ENCODE measurements at places on chromosomes 2 and 18.

- no peak for DNase-seq
Measured at GRCh38 chr2:147999126-147999525, 21.4 kb downstream of the ORC4 start.

GRCh38 chr18:68056936-68057335 is 540.4 kb upstream of the DSEL start:
- no peak for DNase-seq

- no peak for DNase-seq
Measured at GRCh38 chr18:74454279-74454751, 2.8 kb downstream of the DIPK1C start.

DNA sequence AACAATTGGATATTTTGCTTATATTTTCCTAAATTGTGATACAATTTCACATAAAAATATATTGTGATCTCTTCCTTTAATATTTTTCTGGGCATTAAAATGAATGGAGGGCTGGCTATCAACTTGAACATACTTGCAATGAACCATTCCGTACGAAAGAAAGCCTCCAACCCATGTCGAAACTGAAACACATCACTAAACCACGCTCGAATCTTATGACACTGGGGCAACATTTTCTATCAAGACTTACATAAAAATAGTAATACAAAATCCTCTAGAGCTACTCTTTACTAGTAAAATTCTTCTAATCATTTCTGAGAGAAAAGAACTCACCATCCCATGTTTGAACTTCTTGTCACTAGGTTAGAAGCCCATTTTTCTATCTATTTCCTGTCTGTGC is 132.8 kb upstream of the DOK6 start:
- DNase-seq = no peak

DNA sequence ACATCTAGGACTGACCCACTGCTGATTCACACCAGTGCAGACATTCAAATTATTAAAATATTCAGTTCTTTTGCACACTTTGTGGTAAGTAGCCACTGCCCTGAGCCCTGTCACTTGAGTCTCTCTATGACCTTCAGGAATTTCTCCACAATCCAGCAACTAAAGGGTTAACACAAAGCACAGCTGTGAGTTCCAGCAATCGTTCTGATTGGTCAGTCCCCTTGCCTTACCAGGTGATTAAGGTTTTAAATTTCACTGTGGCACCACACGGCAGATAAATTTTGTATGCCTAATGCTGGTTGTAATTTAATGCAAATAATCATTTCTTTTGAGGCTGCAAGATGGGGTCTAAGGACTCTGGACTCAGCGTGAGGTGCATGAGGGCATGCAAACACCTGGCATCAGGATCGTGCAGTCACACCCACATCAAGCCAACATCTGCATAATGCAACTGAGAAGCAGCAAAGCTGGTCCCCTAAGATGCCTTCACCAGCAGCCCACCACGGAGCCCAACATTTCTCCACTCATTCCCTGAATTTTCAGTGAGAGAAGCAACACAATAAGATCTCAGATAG is 36.6 kb downstream of the SLC14A1 start:
- no peak for DNase-seq

- DNase-seq = peak; percentile 56
Measured at GRCh38 chr2:201260302-201260800, at the start of gene CASP8. CASP8 (plus strand) TSS chr2:201260536; CDS start chr2:201266487, 5,951 bp downstream.

DNA sequence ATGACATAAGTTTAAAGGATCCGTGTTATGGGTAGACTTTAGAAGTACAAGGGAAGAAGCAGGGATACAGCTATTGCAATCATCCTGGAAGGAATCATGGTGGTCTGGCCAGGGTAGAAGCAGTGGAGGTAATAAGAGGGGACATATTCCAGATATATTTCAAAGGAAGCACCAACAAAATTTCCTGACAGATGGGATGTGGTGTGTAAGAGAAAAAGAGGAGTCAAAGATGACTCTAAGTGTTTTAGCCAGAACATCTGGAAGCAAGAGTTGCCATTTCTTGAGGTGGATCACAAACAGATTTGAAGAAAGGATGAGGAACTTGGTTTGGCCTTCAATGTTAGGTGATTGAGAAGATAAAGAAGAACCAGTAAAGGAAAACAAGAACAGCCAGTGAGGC is 133.1 kb upstream of the CTAGE1 start:
- no peak for DNase-seq

GRCh38 chr2:47521666-47522285 is 118.8 kb downstream of the MSH2 start:
- DNase-seq = no peak

GRCh38 chr2:42339191-42339912 is 21.7 kb downstream of the COX7A2L start:
- no peak for DNase-seq

GRCh38 chr2:145759228-145759915 is 1239.5 kb upstream of the ZEB2 start:
- DNase-seq = no peak

DNA sequence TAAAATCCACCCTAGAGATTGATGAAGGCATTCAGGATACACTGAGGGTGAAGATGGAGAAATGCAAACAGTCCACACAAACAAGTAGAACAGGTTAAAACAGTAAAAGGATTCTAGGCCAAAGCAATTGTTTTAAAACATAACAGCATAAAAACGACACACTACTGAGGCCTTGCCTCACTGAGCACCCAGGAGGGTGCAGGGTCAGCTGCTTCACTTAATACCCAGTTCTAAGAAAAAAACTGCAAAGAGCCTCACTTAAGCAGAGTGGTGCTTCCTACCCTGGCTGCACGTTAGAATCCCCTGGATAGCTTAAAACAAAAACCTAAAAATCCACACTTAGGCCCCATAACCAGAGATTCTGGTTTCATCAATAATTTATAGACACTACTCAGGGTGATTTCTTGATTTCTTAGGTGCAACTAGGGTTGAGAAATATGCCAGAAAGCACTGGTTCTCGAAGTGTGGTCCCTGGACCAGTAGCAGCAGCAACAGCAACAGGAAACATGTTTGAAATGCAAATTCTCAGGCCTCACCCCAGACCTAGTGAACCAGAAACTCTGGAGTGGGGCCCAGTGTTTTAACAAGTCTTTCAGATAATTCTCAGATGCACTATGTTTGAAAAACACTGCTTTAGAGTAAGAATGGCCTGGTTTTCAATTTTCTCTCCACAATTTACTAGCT is 279.1 kb downstream of the ZEB2 start:
- DNase-seq = no peak
